ENCODE measurements at places on chromosomes 2 and 18. TPM values are rescaled to one million over a fixed set of nuclear protein-coding genes. Genes with fewer than 3 reads are reported as not detected.

UGT1A4 gene
- total RNA-seq = not detected

UGT1A6 gene
- total RNA-seq = not detected

CPO gene
- 0.27 TPM for total RNA-seq

PSME4 gene
- 51.0 TPM for total RNA-seq

DHRS9 gene
- total RNA-seq = 0.74 TPM

NDUFAF7 gene
- total RNA-seq = 27.6 TPM

HRH4 gene
- total RNA-seq = 0.17 TPM

SEPTIN10 gene
- total RNA-seq = 46.8 TPM

MEP1B gene
- total RNA-seq = not detected

OLA1 gene
- 69.2 TPM for total RNA-seq

SMARCAL1 gene
- total RNA-seq = 9.8 TPM

FBLN7 gene
- 0.32 TPM for total RNA-seq

SPP2 gene
- total RNA-seq = not detected

TXNDC2 gene
- not detected for total RNA-seq

PSD4 gene
- total RNA-seq = 2.9 TPM

TMEM247 gene
- not detected for total RNA-seq

KDSR gene
- 32.9 TPM for total RNA-seq

UGT1A8 gene
- not detected for total RNA-seq

SCYGR4 gene
- total RNA-seq = not detected

OR6B2 gene
- not detected for total RNA-seq

ELAC1 gene
- total RNA-seq = 4.3 TPM

CLEC4F gene
- 0.25 TPM for total RNA-seq

NT5C1B gene
- total RNA-seq = not detected

C2orf66 gene
- total RNA-seq = not detected

ZBTB7C gene
- total RNA-seq = 2.1 TPM

TMEM178A gene
- 3.2 TPM for total RNA-seq

NTSR2 gene
- not detected for total RNA-seq

VSNL1 gene
- total RNA-seq = 18.6 TPM

KLHL30 gene
- total RNA-seq = 22.0 TPM

LIMS3 gene
- 2.6 TPM for total RNA-seq

CFAP65 gene
- not detected for total RNA-seq

INO80D gene
- 13.1 TPM for total RNA-seq

PPP1R1C gene
- total RNA-seq = 25.2 TPM

KCNF1 gene
- total RNA-seq = 0.17 TPM

PLGLB2 gene
- total RNA-seq = 1.7 TPM

REG1A gene
- total RNA-seq = not detected

MARCO gene
- total RNA-seq = 7.2 TPM

XRCC5 gene
- total RNA-seq = 129 TPM

WDR35 gene
- 5.1 TPM for total RNA-seq

KCNE4 gene
- 3.0 TPM for total RNA-seq

ATP6V1B1 gene
- total RNA-seq = not detected

UGT1A10 gene
- total RNA-seq = not detected

RAB6C gene
- total RNA-seq = 0.25 TPM

GPAT2 gene
- total RNA-seq = 5.5 TPM

TGFA gene
- 1.1 TPM for total RNA-seq

ALK gene
- total RNA-seq = not detected

CCDC148 gene
- total RNA-seq = 0.40 TPM

ANKZF1 gene
- 30.4 TPM for total RNA-seq

AFF3 gene
- total RNA-seq = 10.0 TPM

MRPS9 gene
- 81.8 TPM for total RNA-seq

ACVR1C gene
- total RNA-seq = 0.32 TPM

TEKT4 gene
- total RNA-seq = not detected

FAM110C gene
- total RNA-seq = 5.2 TPM

UPP2 gene
- not detected for total RNA-seq

LYG1 gene
- 0.77 TPM for total RNA-seq

GREB1 gene
- 8.2 TPM for total RNA-seq

HADHB gene
- 1,919 TPM for total RNA-seq

All from left ventricle myocardium superior (tissue), 1 donor.